ENCODE measurements at places on chromosomes 6 and 20. TPM values are rescaled to one million over a fixed set of nuclear protein-coding genes. Genes with fewer than 3 reads are reported as not detected.

Gene PPIL1
- total RNA-seq = 21.2 TPM

Gene BEND6
- total RNA-seq = 0.90 TPM

Gene CLDN20
- total RNA-seq = not detected

Gene ZSCAN23
- total RNA-seq = 1.5 TPM

- DNase-seq = no peak
Observed at GRCh38 chr6:162478192-162478671, 249.3 kb downstream of the PRKN start.

- DNase-seq = no peak
Observed at GRCh38 chr6:14187406-14187805, 69.8 kb downstream of the CD83 start.

DNA sequence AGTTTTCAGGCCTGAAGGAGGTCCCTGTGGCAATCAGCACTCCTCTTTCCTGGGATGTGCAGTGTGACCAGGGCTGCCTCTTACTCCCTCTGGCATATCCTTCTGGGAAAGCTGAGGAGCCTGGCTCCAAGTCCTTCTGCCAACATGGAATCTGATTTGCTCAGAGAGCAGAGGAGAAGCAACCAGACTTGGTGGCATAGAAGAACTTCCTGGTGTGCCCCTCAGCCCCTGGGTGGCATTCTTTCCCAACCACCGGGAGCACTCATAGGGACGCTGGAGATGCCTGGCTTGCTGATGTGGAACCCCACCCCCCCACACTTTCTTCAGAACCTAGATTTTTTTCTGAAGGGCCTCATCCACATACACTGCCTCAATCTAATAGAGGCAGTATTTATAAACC, 107.6 kb upstream of the TRAF3IP2 start:
- DNase-seq = no peak

DNA sequence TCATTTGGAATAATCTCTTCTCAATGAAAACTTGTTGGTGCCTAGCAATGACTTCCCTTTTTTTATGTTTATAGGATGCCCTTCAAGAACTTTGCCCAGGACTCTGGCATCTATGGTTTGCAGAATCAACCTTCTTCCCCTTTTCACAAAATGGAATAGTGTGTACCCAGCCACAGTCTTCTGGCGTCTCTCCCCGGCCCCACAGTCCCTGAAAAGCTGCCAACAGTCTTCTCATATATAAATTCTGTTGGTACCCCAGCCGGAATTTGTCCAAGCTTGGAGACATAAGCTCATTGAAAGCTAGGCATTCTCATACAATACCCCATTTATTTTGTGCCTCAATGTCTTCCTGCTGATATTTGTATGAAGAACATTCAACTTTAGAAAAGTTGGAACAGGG, 26.4 kb upstream of the MCM3 start:
- DNase-seq = no peak

DNA sequence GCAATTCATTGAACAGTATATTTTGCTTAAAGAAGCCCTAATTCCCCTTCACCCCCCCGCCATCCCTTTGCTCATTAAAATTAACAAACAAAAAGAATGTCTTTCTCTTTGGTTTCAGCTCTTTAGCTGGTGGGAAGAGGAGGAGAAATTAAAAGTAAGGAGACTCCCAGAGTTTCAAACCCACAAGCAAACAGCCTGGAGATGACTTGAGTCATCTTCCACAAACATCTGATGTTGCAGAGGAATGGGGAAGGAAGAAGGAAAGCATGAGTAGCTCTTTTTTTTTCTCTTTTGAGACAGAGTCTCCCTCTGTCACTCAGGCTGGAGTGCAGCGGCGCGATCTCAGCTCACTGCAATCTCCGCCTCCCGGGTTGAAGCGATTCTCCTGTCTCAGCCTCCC, 189.6 kb downstream of the ADAT2 start:
- DNase-seq = no peak

- DNase-seq = peak; percentile 78
Observed at GRCh38 chr6:43744491-43744890, 25.5 kb upstream of the VEGFA start.

GRCh38 chr6:138242987-138243592, 24.8 kb upstream of the PBOV1 start:
- no peak for DNase-seq

DNA sequence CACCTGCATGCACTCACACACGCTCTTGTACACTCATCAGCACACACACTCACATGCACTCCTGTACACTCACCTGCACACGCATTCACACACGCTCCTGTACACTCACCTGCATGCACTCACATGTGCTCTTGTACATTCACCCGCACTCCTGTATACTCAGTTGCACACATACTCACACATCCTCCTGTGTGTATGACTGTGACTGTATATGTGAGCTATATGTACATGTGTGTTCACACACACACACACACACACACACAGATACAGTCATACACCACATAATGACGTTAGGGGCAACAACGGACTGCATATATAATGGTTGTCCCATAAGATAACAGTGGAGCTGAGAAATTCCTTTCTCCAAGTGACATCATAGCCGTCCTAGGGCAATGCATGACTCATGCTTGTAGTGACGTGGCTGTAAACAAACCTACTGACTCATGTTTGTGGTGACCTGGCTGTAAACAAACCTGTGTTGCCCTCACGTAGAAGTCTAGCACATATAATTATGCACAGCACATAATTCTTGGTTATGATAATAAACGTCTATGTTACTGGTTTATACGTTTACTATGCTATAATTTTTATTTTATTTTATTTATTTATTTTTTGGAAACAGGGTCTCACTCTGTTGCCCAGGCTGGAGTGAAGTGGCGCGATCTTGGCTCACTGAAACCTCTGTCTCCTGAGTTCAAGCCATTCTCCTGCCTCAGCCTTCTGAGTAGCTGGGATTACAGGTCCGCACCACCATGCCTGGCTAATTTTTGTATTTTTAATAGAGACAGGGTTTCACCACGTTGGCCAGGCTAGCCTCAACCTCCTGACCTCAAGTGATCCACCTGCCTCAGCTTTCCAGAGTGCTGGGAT, 22.8 kb upstream of the TAF4 start:
- no peak for DNase-seq
